ENCODE measurements at places on chromosomes 11 and 22.

GRCh38 chr11:27837895-27838563, 137.8 kb upstream of the BDNF start:
- no peak overlapping the region for H3K27ac ChIP-seq
- DNase-seq, result no peak
- H3K4me3 ChIP-seq, result no peak overlapping the region
- H3K27me3 ChIP-seq, result peaks cover 13% of the 10 kb centered on the region
- no peaks in the 10 kb centered on the region for H3K4me1 ChIP-seq
- no peaks in the 10 kb centered on the region for H3K36me3 ChIP-seq

- no peak overlapping the region for H3K4me3 ChIP-seq
- no peak for DNase-seq
- H3K27me3 ChIP-seq, result no peaks in the 10 kb centered on the region
- no peak overlapping the region for H3K27ac ChIP-seq
- peaks cover 2% of the 10 kb centered on the region for H3K4me1 ChIP-seq
- no peaks in the 10 kb centered on the region for H3K36me3 ChIP-seq
These were observed 13.2 kb downstream of the ASPHD2 start for GRCh38 chr22:26442086-26442756.

GRCh38 chr22:24833881-24834495, 28.0 kb downstream of the SGSM1 start:
- DNase-seq, result no peak
- no peak overlapping the region for H3K4me3 ChIP-seq
- H3K27ac ChIP-seq, result no peak overlapping the region
- no peaks in the 10 kb centered on the region for H3K4me1 ChIP-seq
- H3K27me3 ChIP-seq, result peaks cover 9% of the 10 kb centered on the region

- H3K4me1 ChIP-seq, result peaks cover 5% of the 10 kb centered on the region
- H3K27ac ChIP-seq, result no peak overlapping the region
- H3K4me3 ChIP-seq, result no peak overlapping the region
- no peak for DNase-seq
These were observed 6.5 kb downstream of the PNPLA5 start for GRCh38 chr22:43885319-43885671.

GRCh38 chr22:25566186-25566897, 1.9 kb downstream of the GRK3 start:
- H3K27me3 ChIP-seq, result no peaks in the 10 kb centered on the region
- H3K4me3 ChIP-seq, result peak overlapping the region; percentile 98
- DNase-seq, result no peak

GRCh38 chr11:96817482-96818399, 427.9 kb downstream of the JRKL start:
- H3K4me1 ChIP-seq, result no peaks in the 10 kb centered on the region
- DNase-seq, result no peak
- no peaks in the 10 kb centered on the region for H3K36me3 ChIP-seq
- no peak overlapping the region for H3K27ac ChIP-seq
- H3K27me3 ChIP-seq, result no peaks in the 10 kb centered on the region

DNA sequence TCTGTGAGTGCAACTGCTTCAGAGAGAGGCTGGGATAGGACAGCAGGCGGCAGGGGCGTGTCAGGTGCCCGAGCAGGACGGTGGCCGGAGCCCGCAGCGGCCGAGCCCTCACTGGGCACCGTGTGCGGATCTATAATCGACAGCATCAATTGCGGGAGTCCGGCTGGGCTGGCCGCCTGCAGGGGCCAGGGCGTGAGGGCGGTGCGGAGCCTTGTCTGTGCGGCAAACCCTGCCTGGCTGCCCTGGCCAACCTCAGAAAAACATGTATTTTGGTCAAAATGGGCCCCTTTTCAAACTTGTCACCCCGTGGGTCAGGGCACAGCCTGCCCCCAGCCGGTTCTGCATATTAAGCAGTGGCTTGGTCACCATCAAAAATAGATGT, 91.3 kb upstream of the KCNQ1OT1 start:
- DNase-seq, result no peak
- H3K27ac ChIP-seq, result no peak overlapping the region
- H3K4me1 ChIP-seq, result peaks cover 12% of the 10 kb centered on the region

GRCh38 chr22:27197618-27198017, 540.2 kb downstream of the MIAT start:
- no peak overlapping the region for H3K27ac ChIP-seq
- DNase-seq, result no peak
- H3K27me3 ChIP-seq, result peaks cover 11% of the 10 kb centered on the region
- H3K4me3 ChIP-seq, result no peak overlapping the region
- H3K4me1 ChIP-seq, result no peaks in the 10 kb centered on the region

DNA sequence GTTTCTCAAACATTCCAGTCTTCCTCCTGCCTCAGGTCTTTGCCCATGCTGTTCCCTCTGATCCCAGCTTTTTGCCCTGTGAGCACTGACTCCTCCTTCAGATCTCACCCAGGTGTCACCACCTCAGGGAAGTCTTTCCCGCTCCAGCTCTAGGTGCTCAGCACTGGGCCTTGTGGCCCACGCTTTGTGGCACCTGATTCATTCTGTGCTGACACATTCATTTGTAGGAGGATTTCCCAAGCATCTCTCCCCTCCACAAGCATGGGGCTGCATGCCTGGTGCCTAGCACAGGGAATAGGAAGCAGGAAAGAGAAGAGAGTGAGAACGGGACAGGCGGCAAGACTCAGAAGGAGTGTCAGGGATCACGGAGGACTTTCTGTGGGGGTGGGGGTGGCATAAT, 17.6 kb downstream of the MPPED1 start:
- H3K4me3 ChIP-seq, result no peak overlapping the region
- no peak overlapping the region for H3K27ac ChIP-seq
- no peaks in the 10 kb centered on the region for H3K4me1 ChIP-seq
- H3K36me3 ChIP-seq, result no peaks in the 10 kb centered on the region
- peaks cover 52% of the 10 kb centered on the region for H3K27me3 ChIP-seq

DNA sequence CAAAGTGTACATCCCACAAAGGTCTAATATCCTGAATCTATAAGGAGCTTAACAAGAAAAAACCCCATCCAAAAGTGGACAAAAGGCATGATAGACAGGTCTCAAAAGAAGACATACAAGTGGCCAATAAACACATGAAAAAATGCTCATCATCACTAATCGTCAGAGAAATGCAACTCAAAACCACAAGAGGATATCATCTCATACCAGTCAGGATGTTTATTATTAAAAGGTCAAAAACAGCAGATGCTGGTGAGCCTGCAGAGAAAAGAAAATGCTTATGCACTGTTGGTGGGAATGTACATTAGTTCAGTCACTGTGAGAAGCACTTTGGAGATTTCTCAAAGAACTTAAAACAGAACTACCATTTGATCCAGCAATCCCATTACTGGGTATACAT, 12.7 kb downstream of the LGALS12 start:
- no peak overlapping the region for H3K4me3 ChIP-seq
- no peak for DNase-seq
- peaks cover 15% of the 10 kb centered on the region for H3K4me1 ChIP-seq
- no peaks in the 10 kb centered on the region for H3K27me3 ChIP-seq
- H3K27ac ChIP-seq, result no peak overlapping the region

DNA sequence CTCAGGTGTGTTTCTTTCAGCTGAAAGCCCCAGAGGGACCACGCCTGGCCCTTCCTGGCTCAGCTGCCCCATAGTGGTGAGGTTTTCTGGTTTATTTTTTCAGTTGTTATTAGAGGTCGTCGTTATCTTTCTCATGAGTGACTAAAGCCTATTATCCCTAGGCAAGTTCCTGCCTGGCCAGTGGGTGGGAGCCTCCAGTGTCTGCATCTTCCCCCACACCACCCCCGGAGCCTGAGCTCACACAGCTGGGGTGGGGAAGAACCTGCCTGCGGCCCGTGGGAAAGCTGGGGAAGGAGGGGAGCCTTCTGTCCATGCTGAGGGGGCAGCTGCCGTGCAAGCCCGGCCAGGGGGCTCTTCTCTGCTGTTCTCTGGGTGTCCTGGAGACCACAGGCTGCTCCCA, 24.3 kb upstream of the PPFIA1 start:
- no peak for DNase-seq
- H3K4me1 ChIP-seq, result no peaks in the 10 kb centered on the region
- no peak overlapping the region for H3K4me3 ChIP-seq
- H3K27me3 ChIP-seq, result peaks cover 6% of the 10 kb centered on the region
- H3K36me3 ChIP-seq, result no peaks in the 10 kb centered on the region

GRCh38 chr11:2797121-2797711, 88.4 kb downstream of the CDKN1C start:
- H3K4me3 ChIP-seq, result no peak overlapping the region
- DNase-seq, result peak; percentile 58
- no peaks in the 10 kb centered on the region for H3K27me3 ChIP-seq
- peaks cover 4% of the 10 kb centered on the region for H3K36me3 ChIP-seq

GRCh38 chr22:29457730-29458129, 19.3 kb downstream of the RFPL1 start:
- no peak for DNase-seq
- H3K27me3 ChIP-seq, result no peaks in the 10 kb centered on the region
- H3K27ac ChIP-seq, result no peak overlapping the region
- H3K36me3 ChIP-seq, result no peaks in the 10 kb centered on the region
- no peaks in the 10 kb centered on the region for H3K4me1 ChIP-seq

- no peaks in the 10 kb centered on the region for H3K4me1 ChIP-seq
- no peak overlapping the region for H3K4me3 ChIP-seq
- no peak for DNase-seq
- no peaks in the 10 kb centered on the region for H3K27me3 ChIP-seq
- no peaks in the 10 kb centered on the region for H3K36me3 ChIP-seq
These were observed 385.1 kb downstream of the DCDC1 start for GRCh38 chr11:30984442-30984816.

DNA sequence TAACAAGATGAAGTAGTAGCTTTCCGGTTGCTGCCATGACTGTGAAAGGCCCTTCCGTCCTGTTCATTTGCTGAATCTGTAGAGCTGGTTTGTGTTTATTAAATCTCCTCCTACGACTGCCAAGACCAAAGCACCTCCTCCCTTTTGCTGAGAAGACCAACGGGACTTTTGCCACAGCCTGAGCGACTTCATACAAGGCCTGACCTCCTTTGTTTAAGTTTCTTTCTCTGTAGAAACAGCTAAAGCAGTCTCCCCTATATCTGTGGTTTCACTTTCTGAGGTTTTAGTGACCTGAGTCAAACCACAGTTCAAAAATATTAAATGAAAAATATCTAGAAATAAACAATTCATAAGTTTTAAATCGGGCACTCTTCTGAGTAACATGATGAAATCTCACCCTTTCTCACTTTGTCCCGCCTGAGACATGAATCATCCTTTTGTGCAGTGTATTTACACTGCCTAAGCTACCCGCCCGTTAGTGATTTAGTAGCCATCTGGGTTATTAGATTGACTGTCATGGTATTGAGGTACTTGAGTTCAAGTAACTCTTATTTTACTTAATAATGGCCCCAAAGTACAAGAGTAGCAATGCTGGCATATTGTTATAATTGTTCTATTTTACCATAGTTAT, 119.1 kb upstream of the LRRC4C start:
- DNase-seq, result no peak
- no peaks in the 10 kb centered on the region for H3K36me3 ChIP-seq
- H3K4me1 ChIP-seq, result no peaks in the 10 kb centered on the region
- no peaks in the 10 kb centered on the region for H3K27me3 ChIP-seq
- no peak overlapping the region for H3K27ac ChIP-seq
- no peak overlapping the region for H3K4me3 ChIP-seq

DNA sequence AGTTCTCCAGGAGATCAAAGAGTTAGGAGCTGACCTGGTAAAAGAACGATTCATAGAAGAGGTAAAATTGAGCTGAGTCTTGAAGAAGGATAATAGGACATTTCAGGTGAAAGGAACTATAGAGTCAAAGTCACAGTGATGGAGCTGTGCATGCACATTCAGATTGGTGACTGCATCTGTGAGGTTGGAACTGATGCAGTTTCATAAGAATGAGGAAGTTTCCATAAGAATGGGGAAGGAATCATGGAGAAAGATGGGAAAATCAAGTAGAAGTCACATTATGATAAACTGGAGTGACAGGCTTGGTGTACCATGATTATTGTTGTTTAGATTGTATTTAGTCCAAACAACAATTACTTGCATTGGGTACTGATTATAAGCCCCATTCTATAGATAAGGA, 232.2 kb downstream of the FAM76B start:
- no peaks in the 10 kb centered on the region for H3K36me3 ChIP-seq
- H3K27me3 ChIP-seq, result no peaks in the 10 kb centered on the region
- H3K4me3 ChIP-seq, result no peak overlapping the region

DNA sequence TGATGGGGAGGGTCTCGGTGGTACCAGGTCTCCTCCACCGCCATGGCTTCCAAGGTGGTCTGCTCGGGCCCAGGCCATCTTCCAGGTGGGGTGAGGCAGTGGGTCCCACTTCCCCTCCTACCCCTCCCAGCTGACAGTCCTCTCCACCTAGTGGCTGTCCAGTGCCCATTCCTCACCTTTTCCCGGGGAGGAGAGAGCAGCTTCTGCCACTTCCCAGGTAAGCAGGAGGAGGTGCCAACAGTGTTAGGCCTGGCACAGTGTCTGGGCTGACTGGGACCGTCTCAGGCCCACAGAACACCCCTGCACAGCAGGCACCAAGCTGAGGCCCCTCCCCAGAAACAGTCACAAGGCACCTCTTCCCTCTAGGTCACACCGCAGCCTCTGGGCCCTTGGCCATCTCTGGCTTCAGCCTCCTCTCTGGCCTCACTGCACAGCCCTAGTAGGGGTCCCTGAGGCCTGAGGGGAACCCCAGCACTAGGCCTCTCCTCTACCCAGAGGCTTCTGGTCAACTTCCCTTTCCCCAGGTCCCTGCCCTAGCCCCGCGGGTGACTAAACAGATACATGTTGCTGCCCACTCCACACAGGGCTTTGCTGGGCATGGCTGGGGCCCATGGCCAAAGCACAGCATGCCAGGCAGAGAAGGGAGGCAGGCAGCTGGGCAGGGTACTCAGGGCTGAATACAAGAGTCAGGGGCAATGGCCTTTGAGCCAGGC, 2.3 kb upstream of the ANKRD13D start:
- H3K27ac ChIP-seq, result peak overlapping the region; percentile 97
- H3K27me3 ChIP-seq, result no peaks in the 10 kb centered on the region
- H3K36me3 ChIP-seq, result peaks cover 60% of the 10 kb centered on the region
- no peak for DNase-seq
- H3K4me1 ChIP-seq, result peaks cover 21% of the 10 kb centered on the region

Measured in naive thymus-derived CD8-positive, alpha-beta T cell (primary cell).